ENCODE measurements at places on chromosomes 7 and 10.

GRCh38 chr10:126057494-126057893, 161.1 kb downstream of the FANK1 start:
- no peak for DNase-seq

DNA sequence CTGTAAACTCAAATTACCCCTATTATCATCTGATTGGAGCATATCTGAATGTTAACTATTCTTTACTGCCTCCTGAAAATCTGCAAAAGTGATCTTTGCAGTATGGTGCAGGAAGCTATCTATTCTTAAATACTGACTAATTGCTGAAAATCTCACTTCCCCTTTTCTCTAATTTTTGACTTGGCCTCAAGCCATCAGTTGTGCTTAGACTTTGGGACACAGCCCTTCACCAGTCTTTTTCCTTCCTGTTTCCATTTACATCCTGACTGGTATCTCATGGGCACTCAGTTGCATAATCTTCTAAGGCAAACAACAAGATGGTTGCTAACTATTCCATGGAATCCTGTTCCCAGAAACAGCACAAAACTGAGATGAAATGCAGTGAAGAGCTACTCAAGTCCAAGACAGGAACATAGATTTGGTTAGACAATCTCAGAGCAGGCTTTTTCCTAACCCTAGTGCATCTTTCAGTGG, 228.5 kb downstream of the SORCS1 start:
- peak; percentile 4 for DNase-seq

GRCh38 chr10:74135452-74135851, 15.2 kb downstream of the AP3M1 start:
- no peak for DNase-seq

GRCh38 chr7:71604818-71605414, 473.0 kb downstream of the GALNT17 start:
- DNase-seq, result no peak

DNA sequence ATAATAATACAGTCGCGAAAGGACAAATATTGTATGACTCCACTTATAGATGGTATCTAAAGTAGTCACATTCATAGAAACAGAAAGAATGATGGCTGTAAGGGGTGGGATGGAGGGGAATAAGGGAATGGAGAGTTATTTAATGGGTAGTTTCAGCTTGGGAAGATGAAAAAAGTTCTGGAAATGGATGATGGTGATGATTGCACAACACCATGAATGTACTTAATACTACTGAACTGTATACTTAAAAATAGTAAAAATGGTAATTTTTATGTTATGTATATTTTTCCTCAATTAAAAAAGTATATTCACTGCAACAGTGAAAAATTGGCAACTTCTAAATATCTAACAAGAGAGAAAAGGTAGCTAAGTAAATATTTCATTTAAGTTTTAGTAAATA, 265.8 kb downstream of the EXOC4 start:
- no peak for DNase-seq

Data from CD4-positive, alpha-beta T cell treated with Interleukin-17A for 1 hour (primary cell).